ENCODE measurements at places on chromosomes 3 and 15. TPM values are rescaled to one million over a fixed set of nuclear protein-coding genes. Genes with fewer than 3 reads are reported as not detected.

DNA sequence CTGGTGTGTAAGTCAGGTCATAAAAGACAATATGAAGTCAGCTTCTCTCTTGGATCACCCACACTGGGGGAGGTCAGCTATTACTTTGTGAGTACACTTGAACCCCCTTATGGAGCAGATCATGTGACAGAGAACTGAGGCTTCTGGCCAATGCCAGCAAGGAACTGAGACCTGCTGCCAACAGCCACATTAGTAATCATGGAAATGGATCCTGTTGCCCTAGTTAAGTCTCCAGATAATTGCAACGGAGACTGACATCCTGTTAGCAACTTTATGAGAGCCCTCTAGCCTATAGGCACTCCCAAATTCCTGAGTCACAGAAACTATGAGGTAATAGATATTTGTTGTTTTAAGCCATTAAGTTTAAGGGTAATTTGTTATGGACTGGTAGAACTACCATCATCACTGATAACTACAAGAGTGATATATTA lies 110.4 kb upstream of the GMNC start:
- no peaks in the 10 kb centered on the region for H3K4me1 ChIP-seq
- no peaks in the 10 kb centered on the region for H3K27me3 ChIP-seq
- H3K27ac ChIP-seq: no peak overlapping the region
- no peak for DNase-seq

DNA sequence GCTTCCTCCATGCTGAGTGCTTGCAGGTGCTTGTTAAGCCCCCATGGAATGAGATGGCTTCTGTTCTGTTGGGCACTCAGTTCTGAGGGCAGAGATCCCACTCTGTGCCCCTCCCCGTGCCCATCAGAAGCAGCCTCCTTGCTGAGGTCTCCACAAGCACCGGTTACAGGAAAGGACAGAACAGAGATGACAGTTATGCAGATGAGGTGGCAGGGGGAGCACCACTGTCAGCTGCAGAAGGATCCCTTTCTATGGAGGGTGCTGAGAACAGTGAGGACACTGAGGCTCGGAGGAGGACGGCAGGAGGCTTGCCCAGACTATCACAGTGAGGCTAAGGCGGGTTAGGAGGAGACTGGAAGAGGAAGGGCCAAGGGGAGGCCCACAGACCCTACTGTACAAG lies 12.4 kb downstream of the CACNA2D2 start:
- no peaks in the 10 kb centered on the region for H3K36me3 ChIP-seq
- H3K4me3 ChIP-seq: no peak overlapping the region
- no peak overlapping the region for H3K27ac ChIP-seq
- no peaks in the 10 kb centered on the region for H3K27me3 ChIP-seq
- peak; percentile 43 for DNase-seq
- peaks cover 12% of the 10 kb centered on the region for H3K4me1 ChIP-seq

DNA sequence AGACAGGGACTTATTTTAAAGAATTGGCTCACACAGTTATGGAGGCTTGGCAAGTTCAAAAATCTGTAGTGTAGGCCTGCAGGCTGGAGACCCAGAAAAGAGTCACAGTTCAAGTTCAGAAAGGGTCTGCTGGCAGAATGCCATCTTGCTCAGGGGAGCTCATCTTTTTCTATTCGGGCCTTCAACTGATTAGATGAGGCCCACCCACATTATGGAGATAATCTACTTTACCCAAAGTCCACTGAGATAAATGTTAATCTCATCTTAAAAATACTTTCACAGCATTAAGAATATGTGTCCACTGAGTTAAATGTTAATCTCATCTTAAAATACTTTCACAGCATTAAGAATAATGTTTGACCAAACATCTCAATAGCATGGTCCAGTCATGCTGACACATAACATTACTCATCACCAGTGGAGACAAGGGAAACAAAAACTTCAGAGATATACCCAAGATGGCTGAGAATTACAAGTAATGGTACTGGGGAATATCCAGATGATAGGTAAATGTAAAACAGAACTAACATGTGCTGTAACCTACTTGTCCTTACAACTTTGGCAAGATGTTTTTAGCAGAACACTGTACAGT lies 74.3 kb upstream of the STAC start:
- H3K36me3 ChIP-seq: no peaks in the 10 kb centered on the region
- no peak overlapping the region for H3K4me3 ChIP-seq
- DNase-seq: no peak
- no peaks in the 10 kb centered on the region for H3K27me3 ChIP-seq
- no peaks in the 10 kb centered on the region for H3K4me1 ChIP-seq
- no peak overlapping the region for H3K27ac ChIP-seq

DNA sequence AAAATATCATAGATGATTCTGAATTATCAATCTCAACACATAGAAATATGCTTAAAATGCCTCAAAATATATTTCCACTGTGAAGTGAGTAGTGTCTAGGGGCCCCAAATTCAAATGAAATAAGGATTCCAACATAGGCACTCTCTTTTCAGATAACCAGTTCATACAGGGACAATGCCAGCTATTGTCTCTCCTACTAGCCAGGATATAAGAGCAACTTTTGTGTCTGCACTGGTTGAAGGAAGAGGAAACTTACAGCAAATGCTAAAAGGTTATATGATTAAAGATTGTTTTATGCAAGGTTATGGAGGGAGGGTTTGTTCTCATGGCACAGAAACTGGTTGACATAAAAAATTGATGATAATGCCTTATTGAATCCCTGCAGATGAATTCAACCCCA lies 579.4 kb upstream of the ALCAM start:
- peaks cover 2% of the 10 kb centered on the region for H3K27me3 ChIP-seq
- no peaks in the 10 kb centered on the region for H3K36me3 ChIP-seq
- H3K4me1 ChIP-seq: no peaks in the 10 kb centered on the region
- no peak overlapping the region for H3K4me3 ChIP-seq
- DNase-seq: no peak

The GOLGA6L7 gene
- not detected for total RNA-seq

DNA sequence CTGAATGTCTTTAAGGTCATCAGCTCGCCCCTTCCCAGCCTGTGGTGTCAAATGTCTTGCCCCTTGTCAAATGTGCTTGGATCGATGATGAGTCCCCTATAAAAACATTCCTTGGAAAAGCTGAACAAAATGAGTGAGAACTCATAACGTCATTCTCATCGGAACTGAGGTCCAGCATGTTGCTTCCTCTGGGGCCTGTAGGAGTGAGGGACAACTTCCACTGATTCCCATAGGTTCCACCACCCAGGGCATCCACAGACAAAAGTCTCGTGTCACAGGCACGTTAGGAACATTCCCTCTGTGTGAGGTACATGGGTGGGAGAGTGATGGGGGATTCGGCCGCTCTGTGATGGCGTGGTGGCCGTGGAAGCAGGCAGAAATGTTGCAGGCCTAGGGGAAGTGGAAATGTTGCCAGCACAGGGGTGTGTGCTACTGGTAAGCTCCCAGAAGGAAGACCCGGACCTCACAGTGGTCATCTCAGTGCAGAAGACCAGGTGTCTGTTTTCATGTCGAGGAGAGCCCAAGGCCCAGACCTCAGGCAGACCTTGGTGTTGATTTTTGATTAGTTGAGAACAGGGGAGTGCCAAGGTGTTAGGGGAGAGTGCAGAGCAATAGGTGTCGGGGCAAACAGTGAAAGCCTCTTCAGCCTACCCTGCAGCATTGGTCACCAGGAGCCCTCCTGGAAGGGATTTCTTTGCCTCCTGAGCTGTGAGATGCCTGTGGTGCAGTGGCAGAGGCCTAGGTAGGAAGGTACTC lies 96.8 kb downstream of the SNRPN start:
- H3K27me3 ChIP-seq: no peaks in the 10 kb centered on the region
- H3K27ac ChIP-seq: no peak overlapping the region
- DNase-seq: no peak
- H3K4me3 ChIP-seq: no peak overlapping the region

- no peaks in the 10 kb centered on the region for H3K36me3 ChIP-seq
- H3K4me1 ChIP-seq: no peaks in the 10 kb centered on the region
- H3K27me3 ChIP-seq: peaks cover 7% of the 10 kb centered on the region
- DNase-seq: no peak
Observed at GRCh38 chr3:98070840-98071239, 16.1 kb upstream of the OR5AC2 start.
